Aorta (tissue), 5 donors: ENCODE measurements at places on chromosomes 5 and 9.
A peak's percentile ranks its signal among the peaks of the same experiment; 100 is the strongest.

- DNase-seq, result no peak
Measured at GRCh38 chr5:148090146-148090772, 26.5 kb downstream of the SPINK5 start.

DNA sequence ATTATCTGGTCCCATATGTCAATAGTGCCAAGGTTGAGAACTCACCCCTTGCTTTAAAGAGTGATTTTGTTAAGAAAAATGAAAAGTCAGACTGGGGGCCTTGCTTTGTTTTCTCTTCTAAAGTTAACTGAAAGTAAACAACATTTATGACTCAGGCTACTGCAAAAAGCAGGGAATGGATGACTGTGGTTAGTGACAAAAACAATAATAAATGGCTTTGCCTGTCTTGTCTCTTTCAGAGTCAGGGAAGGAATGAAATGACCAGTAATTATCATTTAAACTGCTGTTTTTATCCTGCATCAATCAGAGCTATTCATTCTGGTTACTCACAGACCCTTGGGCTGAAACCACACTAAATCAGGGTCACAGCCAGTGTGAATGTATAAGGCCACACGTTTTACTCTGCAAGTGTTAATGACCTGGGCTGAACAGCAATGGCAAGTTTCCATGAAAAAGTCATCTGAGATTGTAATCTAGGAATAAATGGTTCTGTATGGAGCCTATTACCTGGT lies 112.2 kb downstream of the ZNF608 start:
- DNase-seq, result no peak

GRCh38 chr9:36742264-36742663 lies 169.6 kb downstream of the MELK start:
- no peak for DNase-seq

DNA sequence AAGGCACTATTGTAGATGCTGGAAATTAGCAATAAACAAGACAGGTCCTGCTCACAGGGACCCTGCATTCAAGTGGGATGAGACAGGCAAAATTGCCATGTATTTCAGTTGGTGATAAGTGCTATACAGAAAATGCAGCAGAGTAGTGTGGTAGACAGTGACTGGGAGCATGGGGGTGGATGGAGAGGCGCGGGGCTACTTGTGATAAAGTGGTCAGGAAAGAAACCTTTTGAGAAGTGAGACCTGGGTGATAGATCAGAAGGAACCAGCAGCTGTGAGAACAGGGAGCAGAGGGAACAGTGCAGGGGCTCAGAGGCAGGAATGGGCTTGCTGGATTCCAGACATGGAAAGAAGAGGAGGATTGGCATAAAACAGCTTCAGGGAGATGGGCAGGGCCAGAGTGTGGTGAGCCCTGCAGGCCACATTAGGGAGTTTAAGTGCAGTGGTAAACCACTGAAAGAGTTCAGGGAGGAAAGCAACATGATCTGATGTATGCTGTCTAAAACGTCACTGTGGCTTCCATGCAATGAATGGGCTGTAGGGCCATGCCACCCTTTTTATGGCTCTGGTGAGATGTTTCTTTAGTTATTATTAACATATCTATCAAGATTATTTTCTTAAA lies 7.3 kb downstream of the CRHBP start:
- no peak for DNase-seq

- DNase-seq, result no peak
Measured at GRCh38 chr5:146109379-146109778, 4.0 kb upstream of the PLAC8L1 start.

GRCh38 chr5:131268758-131269370 lies 5.0 kb downstream of the CDC42SE2 start:
- no peak for DNase-seq

- no peak for DNase-seq
Measured at GRCh38 chr5:102903074-102903871, 148.2 kb downstream of the PAM start.

DNA sequence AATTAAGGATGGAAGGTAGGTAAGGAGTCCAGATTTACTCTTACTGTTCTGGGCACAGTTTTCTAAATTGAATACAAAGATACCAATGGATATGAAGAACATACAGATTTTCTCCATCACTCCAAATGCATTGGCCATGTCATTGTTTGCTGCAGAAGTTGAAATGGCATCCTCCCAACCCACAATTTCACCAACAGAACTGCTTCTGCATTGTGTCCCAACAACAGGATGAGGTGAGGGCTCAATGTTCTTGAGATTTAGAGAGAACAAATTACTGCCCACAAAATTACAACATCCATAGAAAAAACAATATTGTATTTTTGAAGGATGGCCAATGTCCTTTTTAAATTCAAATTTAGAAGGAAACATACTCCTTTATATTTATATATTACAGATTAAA lies 88.9 kb downstream of the NUDT12 start:
- DNase-seq, result no peak

DNA sequence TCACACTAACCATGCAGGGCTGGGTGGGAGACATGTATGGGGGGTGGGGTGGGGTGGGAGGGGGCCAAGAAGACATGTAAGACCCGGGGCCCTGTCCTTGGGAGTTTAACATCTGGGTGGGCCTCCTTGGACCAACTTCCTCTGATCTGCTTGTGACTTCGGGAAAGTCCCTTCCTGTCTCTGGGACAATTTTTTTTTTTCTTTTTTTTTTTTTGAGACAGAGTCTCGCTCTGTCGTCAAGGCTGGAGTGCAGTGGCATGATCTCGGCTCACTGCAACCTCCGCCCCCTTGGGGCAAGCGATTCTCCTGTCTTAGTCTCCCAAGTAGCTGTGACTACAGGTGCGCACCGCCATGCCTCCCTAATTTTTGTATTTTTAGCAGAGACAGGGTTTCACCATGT lies 23.8 kb upstream of the IER5L start:
- DNase-seq, result no peak

- DNase-seq, result no peak
Measured at GRCh38 chr9:136225748-136226679, 19.6 kb downstream of the QSOX2 start.

GRCh38 chr9:76044266-76044819 lies 153.9 kb downstream of the PCSK5 start:
- DNase-seq, result no peak

GRCh38 chr5:95520206-95520605 lies 34.6 kb downstream of the SKIC3 start:
- DNase-seq, result no peak

GRCh38 chr9:107389617-107390071 lies 99.9 kb downstream of the KLF4 start:
- peak; percentile 44 for DNase-seq

DNA sequence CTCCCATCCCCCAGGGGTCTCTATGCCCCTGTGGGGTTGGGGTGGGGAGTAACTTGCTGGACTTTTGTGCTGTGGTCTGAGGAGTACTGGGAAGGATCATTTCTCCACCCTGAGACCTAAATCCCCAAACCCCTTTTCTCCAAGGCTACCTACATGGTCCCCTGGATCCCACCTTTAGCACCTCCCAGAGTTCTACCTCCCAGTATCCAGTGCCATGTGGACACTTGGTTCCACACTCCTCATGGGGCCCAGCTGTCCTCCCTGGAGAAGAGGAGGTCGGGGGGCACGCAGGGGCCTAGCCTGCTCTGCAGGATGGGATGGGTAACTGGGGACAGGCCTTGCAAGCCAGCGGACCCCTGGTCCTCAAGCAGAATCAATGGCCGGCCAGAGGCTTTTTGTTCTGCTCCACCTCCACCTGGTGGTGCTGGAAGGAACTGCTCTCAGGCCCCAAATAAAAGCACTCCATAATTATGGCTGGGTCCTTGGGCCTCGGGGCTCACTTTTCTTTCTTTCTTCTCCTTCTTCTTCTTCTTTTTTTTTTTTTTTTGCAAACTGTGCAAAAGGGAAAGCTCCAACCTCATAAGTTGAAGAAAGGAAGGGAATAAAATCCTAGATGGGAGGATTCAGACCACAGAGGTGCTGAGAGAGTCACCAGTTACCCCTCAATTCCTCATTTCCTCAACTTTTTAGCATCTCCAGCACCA lies 68.4 kb downstream of the PSD2 start:
- peak; percentile 69 for DNase-seq

DNA sequence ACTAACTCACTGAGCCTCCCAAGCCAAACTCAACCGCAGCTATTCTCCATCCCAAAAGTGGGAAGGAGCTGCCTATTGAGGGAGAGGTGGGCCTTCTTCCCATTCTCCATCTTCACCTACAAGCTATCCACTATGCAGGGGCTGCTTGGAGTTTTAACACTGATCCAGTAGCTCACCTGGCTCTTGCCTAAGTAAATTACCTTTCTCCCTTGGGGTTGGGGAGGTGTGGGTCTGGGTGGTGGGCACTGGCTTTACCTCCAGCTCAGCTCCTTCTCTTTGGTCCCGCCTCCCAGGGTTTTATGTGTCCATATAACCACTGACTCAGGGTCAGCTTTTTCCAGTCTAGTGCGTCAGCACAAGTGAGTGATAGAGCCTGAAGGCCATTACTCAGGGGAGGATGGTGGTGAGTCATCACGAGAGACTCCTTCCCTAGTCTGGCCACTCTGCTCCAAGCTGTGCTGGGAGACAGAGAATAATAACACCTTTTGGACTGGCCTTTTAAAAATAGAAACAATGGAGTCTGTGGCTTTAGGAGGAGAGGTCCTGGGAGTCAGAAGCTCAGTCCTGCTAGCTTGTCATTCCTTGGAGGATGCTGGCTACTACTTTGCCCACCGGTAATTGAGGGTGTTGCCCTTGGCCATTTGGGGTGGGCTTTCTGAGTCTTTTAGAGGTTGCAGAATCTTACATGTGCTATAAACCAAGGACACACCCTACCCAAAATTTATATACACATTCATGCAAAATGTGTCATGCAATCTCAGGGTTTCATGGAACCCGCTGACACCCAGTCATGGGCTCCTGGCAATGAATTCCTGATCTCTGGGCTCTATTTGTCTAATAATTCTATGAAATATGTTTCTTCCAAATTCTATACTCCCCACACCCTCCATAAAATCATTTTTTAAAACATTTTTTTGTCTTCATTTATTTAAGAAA lies 35.6 kb upstream of the ATP6V1G1 start:
- DNase-seq, result peak; percentile 76

DNA sequence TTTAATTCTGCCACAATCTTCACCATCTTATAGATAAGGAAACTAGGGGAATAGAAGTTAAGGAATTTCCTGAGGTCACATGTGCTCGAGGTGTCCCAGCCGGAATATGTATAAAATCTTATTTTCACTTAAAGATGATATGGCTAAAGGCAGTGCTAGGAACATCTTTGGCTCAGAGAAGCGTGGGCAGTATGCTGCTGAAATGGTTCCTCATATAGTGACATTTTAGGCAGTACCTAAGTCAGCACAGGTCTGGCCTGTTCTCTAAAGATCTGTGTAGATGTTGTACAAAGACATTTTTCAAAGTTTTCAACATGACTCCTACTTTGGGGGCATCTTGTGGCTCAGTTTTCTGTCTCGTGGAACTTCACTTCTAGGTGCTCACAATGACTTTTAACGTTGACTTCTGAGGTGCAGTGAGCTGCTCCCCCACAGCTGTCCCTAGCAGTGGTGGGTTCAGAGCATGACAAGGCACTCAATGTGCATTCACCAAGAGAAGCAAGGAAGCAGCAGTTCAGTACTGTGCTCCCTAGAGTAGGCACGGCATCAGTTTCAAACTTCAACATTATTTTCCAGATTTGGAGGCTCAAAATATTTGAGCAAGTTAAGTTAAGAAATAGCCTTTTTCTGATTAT lies 40.3 kb downstream of the TNFAIP8 start:
- no peak for DNase-seq

- no peak for DNase-seq
Measured at GRCh38 chr9:99288830-99289229, 66.7 kb downstream of the SEC61B start.

GRCh38 chr9:97900738-97901565 lies 21.3 kb downstream of the TRMO start:
- DNase-seq, result no peak

DNA sequence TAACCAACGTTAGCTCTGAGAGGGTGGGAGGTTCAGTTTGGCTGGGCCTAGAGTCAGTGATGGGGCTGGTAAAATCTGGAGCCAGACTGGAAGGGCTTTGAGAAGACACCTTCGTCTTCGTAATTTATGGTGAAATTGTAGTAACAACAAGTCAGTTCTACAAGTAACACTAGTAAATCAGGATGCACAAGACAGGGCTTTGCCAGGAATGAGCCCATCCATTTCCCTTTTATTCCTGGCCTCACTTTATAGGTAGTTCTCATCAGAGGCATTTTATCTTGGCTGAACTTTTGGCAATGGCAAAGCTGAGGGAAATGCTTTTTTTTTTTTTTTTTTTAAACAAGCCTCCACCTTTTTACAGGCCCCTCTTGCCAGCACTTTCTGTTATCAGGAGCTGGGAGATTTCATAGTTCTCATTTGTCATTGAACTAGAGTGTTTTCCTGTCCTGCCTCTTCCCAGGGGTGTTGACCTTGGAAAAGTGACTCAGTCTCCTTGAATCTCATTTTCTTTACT lies 110.5 kb upstream of the KLF4 start:
- no peak for DNase-seq

DNA sequence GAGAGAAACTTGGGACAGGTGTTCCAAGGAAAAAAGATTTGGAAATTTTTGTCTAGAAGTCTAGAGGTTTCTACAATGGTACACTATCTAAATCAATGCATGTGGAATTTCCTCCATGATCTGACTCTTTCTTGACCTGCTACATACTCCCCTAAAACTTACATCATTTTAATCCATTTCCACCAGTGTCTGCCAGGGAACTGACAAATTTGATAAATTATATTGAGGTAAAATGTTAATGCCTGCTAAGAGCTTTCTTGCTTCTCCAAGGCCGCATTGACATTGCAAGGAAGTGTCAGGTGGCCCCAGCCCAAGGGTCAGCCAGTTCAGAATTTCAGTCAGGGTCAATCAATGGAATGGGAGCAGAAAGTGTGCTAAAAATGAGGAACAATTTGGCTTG lies 163.4 kb upstream of the FBXL17 start:
- no peak for DNase-seq

DNA sequence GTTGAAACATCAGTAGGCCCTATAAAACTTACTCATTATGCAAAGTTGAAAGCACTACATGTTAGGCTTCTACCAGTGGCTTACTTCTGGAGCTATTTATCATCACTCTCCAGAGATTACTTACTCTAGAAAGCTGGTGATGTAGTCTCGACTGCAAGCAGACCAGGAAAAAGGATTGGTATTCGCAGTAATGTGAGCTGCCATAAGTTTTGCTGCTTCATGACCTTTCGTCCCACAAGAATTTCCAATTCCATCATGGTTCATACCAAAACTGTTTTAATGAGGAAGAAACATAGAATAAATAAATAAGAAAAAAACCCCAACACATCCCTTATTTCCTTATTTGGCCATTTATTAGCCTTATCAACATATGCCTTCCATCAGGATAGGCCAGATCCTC lies 181.9 kb downstream of the ADAMTS6 start:
- DNase-seq, result no peak

GRCh38 chr9:136803551-136804508 lies 3.9 kb upstream of the RABL6 start:
- DNase-seq, result no peak

DNA sequence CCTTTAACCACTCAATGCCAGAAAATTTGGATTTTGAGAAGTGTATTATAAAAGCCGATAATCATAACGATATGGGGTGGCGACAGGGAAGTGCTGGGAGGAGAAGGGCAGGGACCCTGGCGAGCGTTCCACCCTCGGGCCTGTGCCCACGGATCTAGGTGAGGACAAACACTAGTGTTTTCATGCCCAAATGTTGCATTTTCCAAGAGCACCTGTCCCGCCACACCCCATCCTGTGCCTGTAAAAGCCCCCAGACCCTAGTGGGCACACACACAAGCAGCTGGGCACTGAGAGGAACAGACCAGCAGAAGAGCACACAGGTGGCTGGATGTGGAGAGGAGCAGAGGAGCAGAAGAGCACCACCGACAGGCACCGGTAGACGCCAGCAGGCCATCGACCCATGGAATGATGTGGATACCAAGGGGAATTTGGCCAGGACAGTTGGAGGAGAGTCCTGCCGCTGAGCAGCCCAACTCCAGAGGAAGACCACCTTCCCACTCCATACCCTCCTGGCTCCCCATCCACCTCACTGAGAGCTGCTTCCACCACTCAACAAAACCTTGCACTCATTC lies 315.0 kb downstream of the EDIL3 start:
- no peak for DNase-seq
